K562 (cell line): ENCODE measurements at places on chromosomes 6 and 20.
A peak's percentile ranks its signal among the peaks of the same experiment; 100 is the strongest.

- no peak for DNase-seq
Measured at GRCh38 chr20:62148908-62149314, 5.3 kb downstream of the SS18L1 start.

DNA sequence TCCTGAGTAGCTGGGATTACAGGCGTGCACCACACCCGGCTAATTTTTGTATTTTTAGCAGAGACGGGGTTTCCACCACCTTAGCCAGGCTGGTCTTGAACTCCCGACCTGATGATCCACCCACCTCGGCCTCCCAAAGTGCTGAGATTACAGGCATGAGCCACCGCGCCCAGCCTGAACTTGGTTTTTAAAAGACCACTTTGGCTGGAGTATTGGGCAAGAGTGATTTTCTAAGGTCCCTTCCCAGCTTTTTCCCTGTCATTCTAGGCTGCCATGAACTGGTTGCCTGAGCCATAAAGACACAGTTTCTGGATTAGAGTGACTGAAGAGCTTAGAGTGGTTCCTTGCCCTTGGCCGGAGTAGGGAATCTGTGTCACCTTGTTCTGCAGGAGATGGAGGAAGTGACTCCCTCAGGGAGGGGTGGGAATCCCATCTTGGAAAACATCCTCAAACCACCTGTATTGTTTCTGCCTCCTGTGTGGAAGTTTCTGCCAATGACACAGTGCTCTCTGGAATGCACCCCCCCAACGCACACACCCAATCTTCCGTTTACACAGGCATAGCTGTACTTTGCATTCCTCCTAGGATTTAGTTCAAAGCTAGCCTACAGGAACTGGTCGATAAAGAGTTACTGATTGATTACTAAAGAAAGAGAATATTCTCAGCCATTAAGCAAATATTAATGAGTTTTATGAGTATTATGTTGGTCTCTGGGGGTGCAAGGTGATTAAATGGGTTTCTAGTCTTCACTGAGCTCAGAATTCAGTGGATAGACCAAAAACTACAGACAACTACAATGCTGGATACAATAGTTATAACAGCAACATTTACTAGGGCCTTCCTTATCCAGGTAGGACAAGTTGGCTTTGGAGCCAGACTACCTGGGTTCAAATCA lies 18.2 kb downstream of the BCL2L1 start:
- DNase-seq, result no peak

DNA sequence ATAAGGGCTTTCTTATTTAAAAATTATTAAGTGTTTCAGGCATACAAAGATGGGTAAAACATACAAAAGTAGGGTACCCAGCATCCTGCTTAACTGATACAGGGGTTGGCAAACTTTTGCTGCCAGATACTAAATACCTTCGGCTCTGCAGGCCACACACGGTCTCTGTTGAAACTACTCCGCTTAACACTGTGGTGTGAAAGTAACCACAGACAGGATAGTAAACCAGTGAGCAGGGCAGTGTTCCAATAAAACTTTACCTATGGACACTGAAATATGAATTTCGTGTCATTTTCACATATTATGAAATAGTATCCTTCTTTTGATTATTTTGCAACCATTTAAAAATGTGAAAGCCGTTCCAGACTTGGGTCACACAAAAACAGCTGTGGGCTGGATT lies 92.4 kb downstream of the EYA2 start:
- no peak for DNase-seq

DNA sequence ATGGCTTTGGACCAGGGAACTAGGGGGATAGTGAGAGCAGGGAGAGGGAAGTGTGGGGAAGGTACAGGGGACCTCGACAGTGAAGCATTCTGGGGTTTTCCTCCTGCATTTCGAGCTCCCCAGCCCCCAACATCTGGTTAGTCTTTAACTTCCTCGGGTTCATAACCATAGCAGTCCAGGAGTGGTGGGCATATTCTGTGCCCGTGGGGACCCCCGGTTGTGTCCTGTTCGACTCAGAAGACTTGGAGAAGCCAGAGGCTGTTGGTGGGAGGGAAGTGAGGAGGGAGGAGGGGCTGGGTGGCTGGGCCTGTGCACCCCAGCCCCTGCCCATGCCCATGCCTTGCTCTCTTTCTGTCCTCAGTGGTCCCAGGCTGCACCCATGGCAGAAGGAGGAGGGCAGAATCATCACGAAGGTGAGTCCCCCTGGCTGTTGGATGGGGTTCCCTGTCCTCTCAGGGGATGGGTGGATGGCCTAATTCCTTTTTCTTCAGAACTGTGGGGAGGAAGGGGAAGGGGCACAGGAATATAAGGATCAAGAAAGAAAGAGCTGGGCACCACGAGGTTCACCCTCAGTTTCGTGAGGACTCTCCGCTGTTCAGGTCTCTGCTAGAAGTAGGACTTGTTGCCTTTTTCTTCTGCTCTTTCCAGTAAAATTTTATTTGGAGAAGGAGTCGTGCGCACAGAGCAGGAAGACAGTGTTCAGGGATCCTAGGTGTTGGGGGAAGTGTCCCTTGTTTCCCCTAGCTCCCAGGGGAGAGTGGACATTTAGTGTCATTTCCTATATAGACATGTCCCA lies 4.2 kb downstream of the VEGFA start:
- DNase-seq, result no peak

- DNase-seq, result no peak
Measured at GRCh38 chr20:1369970-1370369, 22.9 kb downstream of the FKBP1A start.

DNA sequence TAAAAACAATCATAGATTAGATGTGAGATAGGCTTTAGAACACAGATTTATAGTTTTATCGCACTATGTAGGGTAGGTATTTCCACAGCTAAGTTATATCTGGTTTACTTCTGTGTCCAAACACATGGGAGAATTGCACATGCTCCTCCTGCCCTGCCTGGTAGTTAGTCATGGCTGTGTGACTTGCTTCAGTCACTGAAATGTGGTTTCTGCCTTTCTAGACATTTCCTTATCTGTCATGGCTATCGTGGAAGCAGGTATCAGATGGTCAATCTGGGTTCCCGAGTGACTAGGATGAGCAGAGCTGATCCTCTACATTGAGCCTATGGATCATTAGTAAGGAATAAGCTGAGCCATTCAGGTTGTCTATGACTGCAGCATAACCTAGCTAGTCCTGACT lies 117.8 kb upstream of the GMDS start:
- DNase-seq, result no peak

DNA sequence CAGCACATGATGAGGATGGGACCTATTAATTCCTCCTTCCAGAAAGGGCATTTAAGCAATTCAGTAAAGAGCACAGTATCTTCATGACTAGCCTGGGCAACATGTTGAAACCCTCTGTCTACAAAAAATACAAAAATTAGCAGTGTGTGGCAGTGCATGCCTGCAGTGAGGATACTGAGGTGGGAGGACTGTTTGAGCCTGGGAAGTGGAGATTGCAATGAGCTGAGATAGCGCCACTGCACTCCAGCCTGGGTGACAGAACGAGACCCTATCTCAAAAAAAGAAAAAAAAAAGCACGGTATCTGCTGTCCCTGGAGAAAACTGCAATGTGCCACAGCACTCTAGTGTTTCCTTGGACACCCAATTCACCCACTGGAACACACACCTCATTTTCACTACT lies 18.4 kb downstream of the SAMD3 start:
- DNase-seq, result peak; percentile 26

DNA sequence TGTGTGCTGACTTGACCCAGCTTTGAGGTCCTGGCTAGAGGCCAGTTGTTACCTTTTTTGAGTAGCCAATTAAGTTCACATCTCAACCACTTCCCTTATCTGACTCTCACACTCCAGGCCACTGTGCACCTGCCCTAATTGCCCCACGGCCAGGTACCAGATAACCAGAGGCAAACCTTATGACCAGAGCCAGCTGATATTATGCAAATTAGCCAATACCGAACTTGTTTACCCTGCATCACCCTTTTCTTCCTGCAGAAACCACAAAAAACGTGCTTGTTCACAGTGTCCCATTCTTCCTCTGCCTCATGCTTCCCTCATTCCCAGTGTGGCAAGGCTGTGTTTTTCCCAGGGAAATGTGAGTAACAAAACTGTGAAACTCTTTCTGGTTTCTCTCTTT lies 89.3 kb downstream of the HTR1B start:
- DNase-seq, result no peak

GRCh38 chr6:79613912-79614311 lies 17.2 kb upstream of the SH3BGRL2 start:
- DNase-seq, result no peak

DNA sequence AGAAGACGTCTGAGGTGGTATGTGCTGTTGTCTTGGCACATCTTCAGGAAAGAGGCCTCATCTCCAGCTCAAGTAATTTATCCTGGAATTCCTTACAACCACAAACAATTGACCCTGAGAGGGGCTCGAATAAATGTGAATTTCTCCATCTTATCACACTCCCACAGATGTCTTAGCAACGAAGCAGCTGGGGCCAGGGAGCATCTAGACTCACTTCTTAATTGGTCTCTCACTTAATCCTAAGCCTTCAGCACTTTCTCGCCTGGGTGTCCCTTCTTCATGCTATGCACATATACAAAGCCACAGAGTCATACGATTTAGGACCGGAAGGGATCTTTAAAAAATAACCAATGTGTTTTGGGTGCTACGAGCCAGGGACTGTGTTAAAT lies 27.1 kb downstream of the PCK1 start:
- peak; percentile 62 for DNase-seq

DNA sequence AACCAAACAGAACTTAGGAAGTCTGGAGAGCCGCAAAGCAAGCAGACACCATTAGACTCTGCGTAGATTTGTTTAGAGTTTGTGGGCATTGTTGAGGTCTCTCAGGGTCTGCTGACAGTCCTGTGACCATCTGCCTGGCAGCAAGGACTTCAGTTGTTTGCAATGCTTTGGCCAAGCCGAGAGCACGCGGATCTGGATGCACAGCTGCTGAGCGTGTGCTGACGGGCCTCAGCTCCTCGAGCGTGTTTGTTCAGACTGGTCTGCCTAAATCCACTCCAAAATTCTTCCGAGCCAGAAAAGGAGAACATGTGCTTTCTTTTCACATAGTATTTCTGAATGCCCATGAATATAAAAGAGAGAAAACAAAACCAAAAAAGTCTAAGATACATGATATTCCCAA lies 159.0 kb downstream of the ZNF217 start:
- DNase-seq, result no peak
